T-cell (primary cell): ENCODE measurements at places on chromosomes 3 and 15. TPM values are rescaled to one million over a fixed set of nuclear protein-coding genes. Genes with fewer than 3 reads are reported as not detected.

DNA sequence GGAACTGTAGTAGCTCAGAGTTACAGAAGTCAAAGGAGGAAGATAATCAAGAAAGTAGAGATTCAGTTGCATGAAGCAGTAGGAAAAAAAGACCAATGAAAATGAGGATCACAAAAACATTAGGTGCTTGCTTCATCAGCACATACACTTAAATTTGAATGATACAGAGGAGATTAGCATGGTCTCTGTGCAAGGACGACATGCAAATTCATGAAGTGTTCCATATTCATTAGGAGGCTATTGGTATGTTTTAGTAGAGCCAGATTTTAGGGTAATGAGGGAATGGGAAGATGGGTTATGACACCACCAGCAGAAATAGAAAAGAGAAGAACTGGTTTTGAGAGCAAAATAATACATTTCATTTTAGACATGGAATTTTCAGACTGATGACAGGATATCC lies 21.0 kb upstream of the TTC14 start:
- no peaks in the 10 kb centered on the region for H3K4me1 ChIP-seq
- H3K36me3 ChIP-seq, result no peaks in the 10 kb centered on the region
- H3K27me3 ChIP-seq, result peaks cover 7% of the 10 kb centered on the region
- no peak overlapping the region for H3K4me3 ChIP-seq
- DNase-seq, result no peak
- H3K27ac ChIP-seq, result no peak overlapping the region

DNA sequence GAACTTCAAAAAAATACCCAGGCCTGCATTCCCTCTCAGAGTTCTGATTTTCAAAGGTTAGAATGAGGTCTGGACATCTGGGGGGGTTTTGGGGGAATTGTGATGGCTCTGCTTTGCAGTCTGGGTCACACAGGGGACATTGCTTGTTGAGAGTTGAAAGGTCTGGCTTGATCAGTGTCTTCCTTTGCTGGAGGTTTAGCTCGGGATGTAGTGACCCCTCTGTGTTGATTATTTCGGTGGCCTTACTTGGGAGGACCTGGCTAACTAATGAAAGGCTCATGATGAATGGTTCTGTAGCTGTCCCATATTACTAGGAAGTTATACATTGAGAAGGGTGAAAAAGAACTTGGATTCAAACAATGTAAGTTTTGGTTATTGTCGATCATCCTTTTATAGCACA lies 23.7 kb downstream of the TPM1 start:
- H3K4me1 ChIP-seq, result no peaks in the 10 kb centered on the region
- H3K4me3 ChIP-seq, result no peak overlapping the region
- peaks cover 3% of the 10 kb centered on the region for H3K36me3 ChIP-seq
- no peak overlapping the region for H3K27ac ChIP-seq
- no peak for DNase-seq

DNA sequence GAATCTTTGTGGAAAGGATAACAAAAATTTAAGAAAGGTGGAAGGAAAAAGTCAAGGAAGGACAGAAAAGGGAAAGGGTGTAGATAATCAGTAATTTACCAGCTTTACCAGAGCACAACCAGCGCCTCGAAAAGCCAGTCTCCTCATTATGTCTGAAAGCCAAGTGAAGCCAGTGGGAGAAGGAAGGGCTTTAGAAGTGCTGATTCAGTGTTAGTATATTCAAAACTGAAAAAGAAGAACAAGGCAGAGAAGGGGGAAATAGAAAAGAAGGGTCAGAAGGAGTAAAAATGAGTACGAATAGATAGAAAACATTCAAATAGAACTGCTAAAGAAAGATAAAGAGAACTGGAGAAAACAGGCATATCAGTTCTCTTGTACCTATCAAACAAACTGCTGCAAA lies 4.1 kb downstream of the PBRM1 start:
- H3K27ac ChIP-seq, result no peak overlapping the region
- H3K27me3 ChIP-seq, result no peaks in the 10 kb centered on the region
- peaks cover 17% of the 10 kb centered on the region for H3K4me1 ChIP-seq

DNA sequence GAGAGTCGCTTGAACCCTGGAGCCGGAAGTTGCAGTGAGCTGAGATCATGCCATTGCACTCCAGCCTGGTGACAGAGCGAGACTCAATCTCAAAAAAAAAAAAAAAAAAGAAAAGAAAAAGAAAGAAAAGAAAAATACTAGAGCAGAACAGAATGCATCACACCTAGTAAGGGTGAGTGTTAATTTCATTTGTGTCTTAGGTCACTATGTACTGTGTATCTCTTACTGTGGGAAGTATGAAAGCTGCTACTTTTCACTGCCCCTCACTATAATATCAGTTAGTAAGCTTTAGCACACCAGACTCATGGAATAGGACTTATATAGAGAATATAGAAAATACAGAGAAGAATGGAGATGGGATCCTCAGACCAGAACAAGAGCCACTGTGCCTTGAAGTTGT lies 45.9 kb upstream of the RASA2 start:
- no peaks in the 10 kb centered on the region for H3K36me3 ChIP-seq
- H3K27me3 ChIP-seq, result no peaks in the 10 kb centered on the region
- no peak for DNase-seq

DNA sequence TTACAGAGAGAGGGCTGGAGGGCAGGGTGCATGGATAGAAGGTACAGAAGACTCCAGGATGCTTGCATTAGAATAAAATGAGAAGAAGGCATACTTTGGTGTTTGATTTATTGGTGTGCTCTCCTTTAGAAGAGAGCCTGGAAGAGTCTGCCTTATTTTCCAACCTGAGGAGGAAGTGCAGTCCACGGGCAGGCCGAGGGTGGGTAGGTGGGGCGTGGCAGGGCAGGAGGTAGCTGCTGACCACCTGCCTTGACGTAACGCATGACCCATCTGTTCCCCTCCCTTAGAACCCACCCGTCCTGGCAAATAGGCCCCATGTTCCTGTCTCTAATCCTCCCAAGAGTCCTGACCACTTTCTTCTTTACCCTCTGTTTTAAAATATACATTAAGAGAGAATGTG lies 222.3 kb upstream of the LYSMD4 start:
- H3K4me3 ChIP-seq, result no peak overlapping the region
- no peaks in the 10 kb centered on the region for H3K27me3 ChIP-seq
- no peak for DNase-seq
- H3K4me1 ChIP-seq, result no peaks in the 10 kb centered on the region
- no peak overlapping the region for H3K27ac ChIP-seq

- DNase-seq, result no peak
- H3K4me1 ChIP-seq, result no peaks in the 10 kb centered on the region
- H3K27ac ChIP-seq, result no peak overlapping the region
- H3K4me3 ChIP-seq, result no peak overlapping the region
- no peaks in the 10 kb centered on the region for H3K27me3 ChIP-seq
Measured at GRCh38 chr3:141707741-141708203, 30.3 kb upstream of the RNF7 start.

DNA sequence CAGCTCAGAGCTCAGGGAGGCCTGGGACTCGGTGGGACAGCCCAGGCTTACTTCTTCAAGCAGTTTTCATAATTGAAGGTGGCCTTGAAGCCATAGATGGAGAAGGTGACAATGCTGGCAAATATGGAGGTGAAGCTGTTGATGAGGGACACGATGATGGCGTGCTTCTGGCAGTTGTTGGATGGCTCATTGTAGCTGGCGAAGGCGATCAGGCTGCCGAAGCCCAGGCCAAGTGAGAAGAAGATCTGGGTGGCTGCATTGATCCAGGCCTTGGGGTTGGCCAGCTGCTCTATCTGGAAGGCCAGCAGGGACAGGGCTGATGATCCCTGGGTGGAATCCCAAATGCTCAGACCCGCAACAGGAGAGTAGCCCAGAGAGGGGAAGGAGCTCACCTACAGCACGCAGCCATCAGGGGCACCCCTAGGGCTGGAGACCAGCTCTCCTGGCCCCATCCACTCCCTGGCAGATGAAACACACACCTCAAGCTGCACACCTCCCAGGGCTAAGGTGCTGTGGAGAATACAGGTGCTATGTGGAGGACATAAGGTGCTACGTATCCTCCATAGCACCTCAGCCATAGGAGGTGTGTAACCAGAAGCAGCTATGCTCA lies 25.1 kb downstream of the SLC6A20 start:
- H3K36me3 ChIP-seq, result no peaks in the 10 kb centered on the region
- DNase-seq, result no peak
- H3K4me3 ChIP-seq, result no peak overlapping the region
- H3K27ac ChIP-seq, result no peak overlapping the region

DNA sequence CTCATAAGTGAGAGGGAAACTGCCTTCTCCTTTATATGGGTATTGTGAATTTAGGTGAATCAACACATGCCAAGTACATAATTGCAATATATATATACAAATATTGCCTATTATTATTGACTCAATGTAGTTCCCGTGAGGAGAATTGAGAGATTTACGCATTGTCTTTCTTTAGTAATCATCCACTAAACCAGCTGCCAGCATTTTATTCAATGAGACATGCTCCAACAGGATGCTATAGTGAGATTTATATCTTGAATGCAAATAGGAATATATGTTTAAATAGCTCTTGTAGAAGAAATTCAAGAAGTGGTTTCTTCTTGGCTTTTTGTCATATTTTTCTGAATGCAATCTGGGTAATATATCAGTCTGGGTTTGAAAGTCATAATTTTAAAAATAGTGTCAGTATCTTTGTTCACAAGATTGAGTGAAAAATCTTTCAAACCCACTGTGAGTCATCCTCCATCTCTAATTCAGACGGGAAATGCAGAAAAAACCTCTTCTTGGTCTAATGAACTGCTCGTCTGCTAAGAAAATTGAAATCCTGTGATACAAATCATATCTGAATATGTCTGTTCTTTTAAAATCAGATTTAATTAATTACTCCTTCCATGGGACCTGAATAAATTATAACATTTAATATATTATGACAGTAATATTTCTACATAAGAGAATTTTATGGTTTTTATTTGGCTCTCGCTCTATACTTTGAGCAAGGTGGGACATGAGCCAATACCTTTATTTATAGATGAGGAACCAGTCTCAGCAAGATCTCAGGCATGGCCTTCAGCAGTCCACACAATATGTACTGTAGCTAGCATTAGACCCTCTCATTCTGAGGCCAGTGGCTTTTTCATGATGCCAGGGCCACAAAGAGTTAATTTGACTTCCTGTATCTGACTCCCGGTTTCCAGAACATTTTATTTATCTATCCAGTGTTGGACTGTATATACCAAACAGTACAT lies 516.0 kb downstream of the GABRG3 start:
- H3K4me1 ChIP-seq, result no peaks in the 10 kb centered on the region
- no peaks in the 10 kb centered on the region for H3K27me3 ChIP-seq
- no peaks in the 10 kb centered on the region for H3K36me3 ChIP-seq
- no peak overlapping the region for H3K27ac ChIP-seq
- DNase-seq, result no peak
- H3K4me3 ChIP-seq, result no peak overlapping the region

DNA sequence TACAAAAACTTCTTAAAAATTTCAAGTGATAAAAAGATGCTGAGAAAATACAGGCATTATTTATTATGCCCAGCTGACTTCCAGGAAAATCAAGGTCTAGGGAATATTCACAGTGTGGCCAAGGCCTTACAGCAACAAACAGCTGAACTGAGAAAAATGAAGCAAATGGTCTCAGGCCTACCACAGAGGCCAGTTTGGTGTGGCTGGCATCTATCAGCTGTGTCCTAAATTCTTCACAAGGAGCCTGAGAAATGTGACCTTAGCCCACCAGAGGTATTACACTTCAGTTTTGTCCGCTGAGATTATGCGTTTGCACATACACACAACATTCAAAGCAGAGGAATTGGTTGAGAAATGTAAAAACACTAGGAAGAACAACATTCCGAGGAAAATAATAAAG lies 77.4 kb downstream of the ANP32A start:
- no peak for DNase-seq
- no peaks in the 10 kb centered on the region for H3K4me1 ChIP-seq
- no peaks in the 10 kb centered on the region for H3K27me3 ChIP-seq
- H3K36me3 ChIP-seq, result no peaks in the 10 kb centered on the region

DNA sequence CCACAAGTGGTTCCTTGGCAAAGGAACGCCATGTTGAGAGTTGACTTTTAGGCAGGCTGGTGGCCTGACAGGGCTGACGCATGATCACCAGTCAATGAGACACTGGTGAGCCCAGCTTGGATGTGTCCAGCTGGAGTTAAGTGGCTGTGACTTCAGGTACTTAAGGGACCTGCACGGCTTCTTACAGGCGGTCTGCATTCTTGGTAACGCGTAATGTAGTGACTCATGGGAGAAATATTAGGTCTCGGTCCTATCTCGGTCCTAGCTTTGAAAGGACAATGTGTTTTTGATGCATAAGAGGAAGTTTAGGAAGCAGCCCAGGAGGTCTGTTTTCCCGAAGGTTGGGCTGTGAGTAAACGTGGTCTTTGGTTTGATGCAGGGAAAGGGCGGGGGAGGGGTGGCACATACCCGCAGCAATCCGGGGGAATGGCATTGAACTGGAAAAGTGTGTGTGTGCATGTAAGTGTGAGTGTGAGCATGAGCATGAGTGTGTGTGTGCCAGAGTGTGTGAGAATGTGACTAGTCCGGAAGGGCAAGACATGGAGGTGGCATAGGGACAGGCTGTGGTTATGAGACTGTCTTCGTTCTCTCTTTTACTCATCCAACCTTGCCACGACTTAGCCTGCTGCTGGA lies 55.3 kb downstream of the FAM43A start:
- no peak overlapping the region for H3K4me3 ChIP-seq
- H3K27ac ChIP-seq, result no peak overlapping the region
- H3K4me1 ChIP-seq, result peaks cover 11% of the 10 kb centered on the region
- H3K27me3 ChIP-seq, result peaks cover 37% of the 10 kb centered on the region
- no peaks in the 10 kb centered on the region for H3K36me3 ChIP-seq

- H3K4me3 ChIP-seq, result no peak overlapping the region
- DNase-seq, result no peak
- H3K36me3 ChIP-seq, result no peaks in the 10 kb centered on the region
- peaks cover 38% of the 10 kb centered on the region for H3K27me3 ChIP-seq
Measured at GRCh38 chr3:133890972-133891644, 4.6 kb downstream of the RAB6B start.

DNA sequence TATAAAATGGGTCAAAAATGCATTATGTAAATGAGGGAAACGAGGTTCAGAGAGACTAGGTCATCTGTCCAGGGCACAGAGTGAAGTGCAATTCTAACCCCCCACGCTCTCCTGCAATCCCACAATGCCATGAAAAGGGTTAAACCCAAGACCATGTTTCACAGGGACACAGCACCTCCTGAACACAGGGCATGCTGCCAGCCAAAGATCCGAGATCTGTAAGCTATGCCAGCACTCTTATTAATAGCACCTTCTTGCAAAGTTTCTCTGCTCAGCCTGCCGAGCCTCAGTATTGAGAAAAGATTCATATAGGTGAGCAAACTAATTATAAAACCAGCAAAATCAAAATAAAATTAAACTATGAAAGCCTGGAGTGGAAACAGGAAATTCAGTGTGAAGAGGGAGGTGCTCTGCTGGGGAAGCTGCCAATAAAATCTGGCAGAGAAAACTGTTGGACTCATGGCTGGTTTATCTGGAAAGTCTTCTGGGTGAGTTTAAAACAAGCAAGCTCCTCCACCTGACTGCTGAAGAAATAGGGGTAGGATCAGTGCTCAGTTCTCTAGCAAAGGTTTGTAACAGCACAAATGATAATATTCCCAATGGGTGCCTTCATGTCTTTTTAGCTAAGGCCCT lies 50.3 kb downstream of the LRIG1 start:
- H3K27me3 ChIP-seq, result no peaks in the 10 kb centered on the region
- H3K36me3 ChIP-seq, result no peaks in the 10 kb centered on the region
- H3K27ac ChIP-seq, result no peak overlapping the region
- H3K4me1 ChIP-seq, result no peaks in the 10 kb centered on the region
- H3K4me3 ChIP-seq, result no peak overlapping the region
- no peak for DNase-seq

Gene ADAM10
- 118 TPM for total RNA-seq

Gene SLC51B
- not detected for total RNA-seq

Gene ROPN1
- not detected for total RNA-seq
